ENCODE measurements at places on chromosomes 3 and 15. TPM values are rescaled to one million over a fixed set of nuclear protein-coding genes. Genes with fewer than 3 reads are reported as not detected.

Gene KIF7
- total RNA-seq = 2.4 TPM

Gene CLDN16
- 0.15 TPM for total RNA-seq

Gene GOLGA6L7
- total RNA-seq = not detected

Gene RGMA
- 10.2 TPM for total RNA-seq

DNA sequence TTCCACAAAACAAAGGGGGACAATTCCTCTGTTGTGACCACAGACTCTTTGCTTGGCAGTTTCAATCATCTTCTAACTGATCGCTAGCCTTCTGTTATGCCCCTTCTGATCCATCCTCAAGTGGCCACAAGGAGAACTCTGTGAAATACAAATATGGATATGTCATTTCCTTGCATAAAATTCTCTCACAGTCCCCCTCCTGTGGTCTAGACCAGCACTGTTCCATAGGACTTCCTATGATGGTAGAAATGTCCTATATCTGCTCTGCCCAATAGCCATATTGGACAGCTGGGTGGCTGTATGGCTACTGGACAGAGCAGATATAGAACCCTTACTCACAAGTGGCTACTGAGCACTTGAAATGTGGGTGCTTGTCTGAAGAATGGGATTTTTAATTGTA lies 25.9 kb upstream of the SNRK start:
- no peak for DNase-seq

- no peak for DNase-seq
These were observed 64.2 kb upstream of the CMSS1 start for GRCh38 chr3:99753268-99753975.

DNA sequence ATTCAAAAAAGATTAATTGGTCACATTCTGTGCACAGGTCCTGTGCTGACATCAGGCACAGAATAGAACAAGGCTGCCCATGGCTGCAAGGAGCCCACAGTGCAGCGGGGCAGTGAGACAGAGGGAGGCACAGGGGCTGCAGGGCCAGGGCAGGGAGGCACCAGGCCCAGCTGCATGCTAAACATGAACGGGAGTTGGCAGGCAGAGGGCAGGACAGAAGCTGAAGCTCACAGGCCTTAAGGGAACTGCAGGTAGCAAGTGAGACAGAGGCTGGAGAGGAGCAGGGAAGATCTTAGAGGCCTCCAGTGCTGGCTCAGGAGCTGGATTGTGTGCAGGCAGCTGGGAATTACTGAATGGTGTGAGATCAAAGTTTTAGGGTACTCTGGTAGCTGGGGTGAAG lies 26.2 kb downstream of the IDH3A start:
- no peak for DNase-seq

DNA sequence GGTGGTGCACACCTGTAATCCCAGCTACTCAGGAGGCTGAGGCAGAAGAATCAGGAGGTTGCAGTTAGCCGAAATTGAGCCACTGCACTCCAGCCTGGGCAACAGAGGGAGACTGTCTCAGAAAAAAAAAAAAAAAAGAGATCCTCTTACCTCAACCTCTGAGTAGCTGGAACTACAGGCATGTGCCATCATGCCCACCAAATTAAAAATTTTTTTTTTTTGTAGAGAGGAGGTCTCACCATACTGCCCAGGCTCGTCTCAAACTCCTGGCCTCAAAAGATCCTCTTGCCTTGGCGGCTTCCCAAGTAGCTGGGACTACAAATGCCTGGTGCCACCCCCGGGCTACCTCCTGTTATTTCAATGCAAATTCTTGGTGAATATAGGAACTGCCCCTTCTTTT lies 1.5 kb downstream of the UMPS start:
- no peak for DNase-seq

DNA sequence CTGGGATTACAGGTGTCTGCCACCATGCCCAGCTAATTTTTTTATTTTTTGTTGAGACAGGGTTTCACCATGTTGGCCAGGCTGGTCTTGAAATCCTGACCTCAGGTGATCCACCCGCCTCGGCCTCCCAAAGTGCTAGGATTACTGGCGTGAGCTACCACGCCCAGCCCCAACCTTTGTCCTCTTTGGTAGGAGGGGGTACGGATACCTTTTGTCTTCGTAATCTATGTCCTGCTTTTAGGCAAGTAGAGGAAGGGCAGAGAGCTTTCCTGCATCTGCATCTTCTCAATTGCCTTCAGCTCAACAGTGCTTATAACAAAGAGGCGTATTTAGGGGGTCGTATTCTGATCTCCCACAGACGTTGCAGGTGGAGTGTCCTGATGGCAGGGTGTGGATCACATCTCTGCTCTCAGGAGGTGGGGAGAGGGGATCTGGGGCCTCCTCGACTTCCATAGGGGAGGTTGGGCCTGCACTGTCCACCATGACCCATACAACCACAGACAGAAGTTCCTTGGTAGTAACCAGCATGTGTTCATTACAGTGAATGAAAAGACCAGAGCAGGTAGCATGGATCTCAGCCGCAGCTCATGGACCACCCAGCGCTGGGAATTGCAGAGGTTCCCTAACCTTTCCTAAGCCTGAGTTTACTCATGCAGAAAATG lies 21.4 kb upstream of the KCTD6 start:
- DNase-seq = no peak

DNA sequence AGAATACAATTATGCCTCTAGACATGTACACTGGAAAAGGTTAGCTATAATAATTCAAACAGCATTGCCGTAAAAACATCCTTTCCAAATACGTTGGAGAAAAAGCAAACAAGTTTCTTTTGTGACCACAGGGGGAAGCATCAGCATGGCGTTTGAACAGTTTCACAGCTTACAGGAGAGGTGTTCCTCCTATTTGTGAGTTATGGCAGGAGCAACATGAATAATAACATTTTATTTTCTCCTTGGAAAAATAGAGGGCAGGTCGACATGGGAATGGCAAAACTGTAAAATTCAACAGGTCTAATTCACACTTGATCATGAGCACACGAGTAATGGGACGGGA lies 39.7 kb upstream of the GADL1 start:
- DNase-seq = no peak

GRCh38 chr15:97168704-97169475 lies 791.6 kb upstream of the ARRDC4 start:
- DNase-seq = no peak

- no peak for DNase-seq
These were observed 164.5 kb upstream of the TLE3 start for GRCh38 chr15:70262171-70262570.

- no peak for DNase-seq
These were observed 965.0 kb downstream of the MCTP2 start for GRCh38 chr15:95196176-95196915.

- DNase-seq = no peak
These were observed 465.2 kb upstream of the TGFBR2 start for GRCh38 chr3:30141178-30141581.

GRCh38 chr3:22928216-22929110 lies 274.7 kb upstream of the UBE2E2 start:
- DNase-seq = no peak

- DNase-seq = no peak
These were observed 50.1 kb downstream of the FEZF2 start for GRCh38 chr3:62323241-62323640.

DNA sequence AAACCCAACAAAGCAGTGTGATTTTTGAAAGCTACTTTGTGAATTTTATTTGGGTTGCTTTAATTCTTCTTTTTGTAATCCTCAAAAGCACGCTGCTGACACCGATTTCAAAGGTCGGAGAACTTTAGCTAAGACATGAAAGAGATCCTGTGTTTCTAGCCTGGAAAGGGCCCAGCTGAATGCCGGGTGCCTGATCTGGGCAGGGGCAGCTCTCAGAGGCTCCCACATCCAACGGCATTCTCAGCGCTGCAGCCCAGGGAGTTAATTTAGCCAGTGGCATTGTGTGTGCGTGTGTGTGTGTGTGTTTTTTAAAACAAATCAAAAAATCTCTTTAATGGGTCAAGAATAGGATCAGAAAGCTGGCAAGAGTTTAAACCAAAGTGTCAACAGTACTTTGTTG lies 6.6 kb downstream of the RBP1 start:
- DNase-seq = no peak

DNA sequence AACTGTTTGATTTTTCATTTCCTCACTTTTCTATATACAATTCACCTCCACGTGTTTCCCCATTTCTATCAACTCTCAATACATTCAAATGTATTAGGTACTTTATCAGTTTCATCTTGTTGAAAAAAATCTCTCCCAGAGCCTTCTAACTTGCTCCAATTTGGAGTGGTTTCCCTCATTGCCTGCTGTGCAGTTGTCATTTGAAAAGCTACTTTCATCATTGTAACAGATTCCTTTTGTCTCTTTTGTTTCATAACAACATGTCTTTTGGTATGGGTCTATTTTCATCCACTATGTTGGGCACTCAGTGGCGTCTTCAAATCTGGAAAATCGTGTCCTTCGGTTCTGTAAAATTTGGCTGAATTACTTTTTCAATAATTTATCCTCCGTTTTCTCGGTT lies 75.0 kb downstream of the NR2E3 start:
- no peak for DNase-seq

DNA sequence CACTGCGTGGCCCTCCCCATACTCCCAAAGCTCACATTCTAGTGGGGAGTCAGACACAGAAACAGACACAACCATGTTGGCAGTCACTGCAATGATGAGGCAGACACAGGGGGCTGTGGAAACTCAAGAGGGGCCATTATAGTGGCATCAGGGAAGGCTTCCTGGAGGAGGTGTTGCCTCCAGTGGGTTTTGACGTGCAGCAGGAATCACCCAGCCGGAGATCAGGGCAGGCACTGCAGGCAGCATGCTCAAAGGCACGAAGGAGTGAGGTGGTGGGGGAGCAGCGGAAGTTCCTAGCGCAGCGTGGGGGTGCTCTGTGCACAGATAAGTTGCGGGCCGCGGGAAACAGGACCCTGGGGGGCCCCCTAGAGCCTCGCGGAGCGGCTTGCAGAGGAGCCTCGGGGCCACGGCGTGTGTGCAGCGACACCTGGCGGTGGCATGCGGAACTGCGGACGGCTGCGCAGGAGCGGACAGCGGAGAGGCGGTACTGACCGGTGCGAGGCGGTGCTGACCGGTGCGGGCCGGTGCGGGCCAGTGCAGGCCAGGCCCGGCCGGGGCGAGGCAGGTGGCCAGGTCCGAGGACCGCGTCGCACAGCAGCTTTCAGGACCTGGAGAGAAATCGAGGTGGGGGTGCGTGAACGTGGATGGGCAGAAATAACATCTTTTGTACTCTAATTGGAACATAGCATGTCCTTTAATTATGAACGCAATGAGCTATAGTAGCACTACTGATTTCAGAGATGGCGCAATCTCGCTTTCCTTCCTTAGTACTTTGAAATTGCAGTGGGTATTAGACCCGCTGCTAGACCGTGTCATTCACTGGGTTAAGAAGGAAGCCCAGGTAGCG lies 101.5 kb downstream of the FBLN2 start:
- peak; percentile 75 for DNase-seq

DNA sequence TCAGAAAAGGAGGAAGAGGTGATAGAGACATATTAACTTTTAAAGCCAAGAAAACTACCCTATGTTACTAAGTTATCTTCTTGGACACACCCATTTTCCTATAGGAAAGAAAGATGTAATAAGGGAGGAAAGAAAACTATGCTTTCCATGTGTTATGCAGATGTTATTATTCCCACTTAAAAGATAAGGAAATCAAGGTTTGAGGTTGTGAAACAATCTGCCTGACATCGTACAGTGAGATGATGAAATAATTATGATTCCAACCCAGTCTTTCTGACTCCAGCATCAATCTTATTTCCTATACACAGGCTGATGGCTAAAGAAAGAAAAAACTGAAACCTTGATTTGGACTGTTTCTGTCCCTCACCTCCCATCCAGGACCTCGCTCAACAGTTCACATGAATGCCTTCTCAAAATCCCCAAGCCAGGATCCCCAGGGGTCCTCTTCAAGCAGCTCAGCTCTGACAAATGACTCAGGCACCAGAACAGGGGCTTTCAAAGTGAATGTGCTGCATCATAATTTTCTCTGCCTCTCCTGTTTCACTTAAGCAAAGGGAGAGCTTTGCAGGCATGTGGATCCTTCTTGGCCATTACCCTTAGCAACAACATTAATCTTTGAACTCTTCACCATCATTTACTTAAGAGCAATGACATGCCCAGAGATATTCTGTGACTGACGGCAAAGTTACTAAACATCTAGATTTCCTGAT lies 12.4 kb upstream of the EID1 start:
- no peak for DNase-seq

Measured in left cardiac atrium (tissue), 4 donors.